Fibroblast of skin of left biceps (primary cell): ENCODE measurements at places on chromosomes 5 and 9.
A peak's percentile ranks its signal among the peaks of the same experiment; 100 is the strongest.

- DNase-seq: no peak
Measured at GRCh38 chr9:6921315-6921714, 163.5 kb downstream of the KDM4C start.

GRCh38 chr5:109374625-109375024, 35.1 kb downstream of the PJA2 start:
- DNase-seq: no peak

GRCh38 chr5:147098233-147098790, 136.5 kb upstream of the STK32A start:
- no peak for DNase-seq

DNA sequence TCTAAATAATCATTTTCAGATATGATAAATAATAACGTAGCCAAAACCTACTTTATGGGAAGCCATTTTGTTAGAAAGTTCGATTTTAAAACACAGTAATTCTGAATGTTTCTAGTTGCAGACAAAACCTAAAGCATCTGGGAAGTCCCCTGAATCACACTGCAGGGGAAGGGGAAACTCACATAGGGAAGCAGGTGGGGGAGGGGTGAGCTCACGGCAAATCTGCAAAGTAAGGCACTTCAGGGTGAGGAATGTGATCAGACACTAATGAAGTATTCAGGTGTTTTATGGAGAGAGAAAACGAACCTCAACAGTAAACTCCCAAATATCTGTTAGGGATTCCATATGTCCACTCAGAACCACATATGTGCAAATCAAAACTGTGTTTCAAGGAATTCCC, 70.7 kb downstream of the EPB41L4A start:
- no peak for DNase-seq

- DNase-seq: no peak
Measured at GRCh38 chr5:62376064-62376463, 27.6 kb downstream of the DIMT1 start.

GRCh38 chr5:81188962-81189361, 44.2 kb upstream of the CKMT2 start:
- DNase-seq: no peak

GRCh38 chr9:79616971-79617370, 45.2 kb downstream of the TLE4 start:
- no peak for DNase-seq

- no peak for DNase-seq
Measured at GRCh38 chr9:135077497-135078200, 9.8 kb upstream of the OLFM1 start.

GRCh38 chr5:157247267-157247666, 18.7 kb upstream of the CYFIP2 start:
- no peak for DNase-seq

DNA sequence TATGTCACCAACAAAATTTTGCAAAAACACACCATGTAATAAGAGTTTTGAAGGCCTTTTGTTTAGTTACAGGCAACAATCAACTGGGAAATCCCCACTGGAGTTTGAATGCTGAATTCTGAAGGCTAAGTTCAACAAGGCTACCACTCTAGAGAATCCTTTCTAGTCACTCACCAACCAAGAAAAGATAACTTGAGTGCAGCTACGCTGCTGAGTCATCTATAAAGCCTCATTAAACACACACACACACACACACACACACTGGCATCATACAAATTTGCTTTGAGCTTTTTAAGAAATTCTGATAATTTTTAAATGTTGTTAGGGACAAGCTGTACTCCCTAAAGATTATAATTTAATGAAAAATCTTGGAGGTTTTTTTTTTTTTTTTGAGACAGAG, 219.6 kb downstream of the DENND1A start:
- DNase-seq: peak; percentile 43

DNA sequence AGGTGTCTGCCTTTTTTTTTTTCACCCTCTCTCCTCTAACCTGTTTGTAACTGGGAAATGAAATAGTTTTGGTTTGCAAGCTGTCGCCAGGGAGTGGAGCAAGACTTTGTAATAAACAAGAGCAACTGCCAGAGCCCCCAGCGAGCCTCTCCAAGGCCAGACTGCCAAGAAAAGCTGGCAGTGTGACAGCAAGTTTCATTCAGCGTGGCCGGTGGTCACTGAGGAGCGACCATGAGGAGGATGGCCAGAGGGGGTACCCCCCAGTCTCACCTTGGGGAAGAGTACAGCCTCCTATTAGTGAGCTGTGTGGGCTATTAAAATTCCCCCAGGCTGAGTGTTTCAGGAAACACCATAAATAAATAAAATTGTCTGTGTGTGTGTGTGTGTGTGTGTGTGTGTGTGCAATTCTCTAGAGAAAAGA, 49.9 kb downstream of the ZFAND5 start:
- no peak for DNase-seq

- no peak for DNase-seq
Measured at GRCh38 chr9:6106711-6107339, 91.4 kb upstream of the RANBP6 start.

GRCh38 chr9:81559197-81559596, 130.2 kb downstream of the TLE1 start:
- no peak for DNase-seq

GRCh38 chr5:131288328-131288727, 24.5 kb downstream of the CDC42SE2 start:
- DNase-seq: no peak

GRCh38 chr5:144436007-144436406, 265.3 kb downstream of the KCTD16 start:
- no peak for DNase-seq

- DNase-seq: no peak
Measured at GRCh38 chr5:1431896-1432295, 13.3 kb downstream of the SLC6A3 start.

- no peak for DNase-seq
Measured at GRCh38 chr5:138282920-138283742, 8.7 kb upstream of the GFRA3 start.

GRCh38 chr5:168786147-168786546, 207.0 kb upstream of the PANK3 start:
- DNase-seq: no peak
